ENCODE measurements at places on chromosomes 11 and 22. TPM values are rescaled to one million over a fixed set of nuclear protein-coding genes. Genes with fewer than 3 reads are reported as not detected.

A4GALT gene
- 18.8 TPM for total RNA-seq

L3MBTL2 gene
- 31.8 TPM for total RNA-seq

SLC16A8 gene
- not detected for total RNA-seq

MS4A6E gene
- not detected for total RNA-seq

HTR3A gene
- not detected for total RNA-seq

DNAJB13 gene
- not detected for total RNA-seq

MGAT3 gene
- not detected for total RNA-seq

GGTLC2 gene
- not detected for total RNA-seq

OR8B3 gene
- not detected for total RNA-seq

APOA4 gene
- total RNA-seq = not detected

GNG3 gene
- total RNA-seq = not detected

CRACR2B gene
- 9.7 TPM for total RNA-seq

EPS8L2 gene
- 6.0 TPM for total RNA-seq

RAB6A gene
- total RNA-seq = 138 TPM

HBG1 gene
- total RNA-seq = not detected

CSF2RB gene
- 20.6 TPM for total RNA-seq

ART1 gene
- not detected for total RNA-seq

KRTAP5-1 gene
- not detected for total RNA-seq

VSTM5 gene
- total RNA-seq = not detected

TRIM64C gene
- total RNA-seq = not detected

PPFIBP2 gene
- total RNA-seq = 2.6 TPM

SYT8 gene
- not detected for total RNA-seq

SPDYC gene
- total RNA-seq = not detected

CCDC188 gene
- 11.6 TPM for total RNA-seq

C11orf52 gene
- 0.31 TPM for total RNA-seq

OR4S2 gene
- not detected for total RNA-seq

SLC7A4 gene
- total RNA-seq = not detected

GRAP2 gene
- not detected for total RNA-seq

MCAM gene
- total RNA-seq = 1,012 TPM

RNF121 gene
- total RNA-seq = 61.7 TPM

USH1C gene
- not detected for total RNA-seq

HMOX1 gene
- total RNA-seq = 29.2 TPM

SLC1A2 gene
- not detected for total RNA-seq

NUMA1 gene
- total RNA-seq = 168 TPM

NCAPH2 gene
- 42.4 TPM for total RNA-seq

EWSR1 gene
- 305 TPM for total RNA-seq

MLC1 gene
- total RNA-seq = not detected

BDNF gene
- total RNA-seq = 2.6 TPM

APOL3 gene
- 36.9 TPM for total RNA-seq

DGCR6 gene
- total RNA-seq = 0.44 TPM

CLCF1 gene
- total RNA-seq = 5.8 TPM

SERPIND1 gene
- total RNA-seq = 1.8 TPM

SLC22A9 gene
- total RNA-seq = not detected

ARHGAP8 gene
- total RNA-seq = not detected

CHRDL2 gene
- not detected for total RNA-seq
